Activated T-helper 17 cell treated with anti-CD3 and anti-CD28 coated beads, Interleukin-2, amount 50 U/mL, for 72 hours (primary cell): ENCODE measurements at places on chromosomes 16 and 17. TPM values are rescaled to one million over a fixed set of nuclear protein-coding genes. Genes with fewer than 3 reads are reported as not detected.

- no peak for ATAC-seq
Measured at GRCh38 chr16:4295581-4295980, 20.3 kb upstream of the GLIS2 start.

GRCh38 chr16:31734265-31734664 lies 139.3 kb upstream of the ZNF267 start:
- ATAC-seq: no peak

DNA sequence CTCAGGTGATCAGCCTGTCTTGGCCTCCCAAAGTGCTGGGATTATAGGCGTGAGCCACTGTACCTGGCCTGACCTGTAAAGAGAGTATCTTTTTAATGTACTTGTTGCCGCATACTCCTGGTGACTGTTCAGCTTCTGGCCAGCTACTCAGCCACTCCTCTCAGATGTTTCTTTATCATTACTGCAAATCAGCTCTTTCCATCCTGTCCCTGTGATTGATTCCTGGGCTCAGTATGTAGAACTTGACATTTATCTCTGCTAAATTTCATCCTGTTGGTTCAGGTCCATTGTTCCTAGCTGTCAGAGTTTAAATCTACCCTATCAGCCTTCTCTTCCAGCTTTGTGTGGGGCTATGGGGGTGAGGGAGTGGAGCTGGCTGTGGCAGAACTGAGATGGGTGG lies 211.5 kb upstream of the ASIC2 start:
- no peak for ATAC-seq

- no peak for ATAC-seq
Measured at GRCh38 chr16:64983963-64984362, 137.9 kb downstream of the CDH11 start.

DNA sequence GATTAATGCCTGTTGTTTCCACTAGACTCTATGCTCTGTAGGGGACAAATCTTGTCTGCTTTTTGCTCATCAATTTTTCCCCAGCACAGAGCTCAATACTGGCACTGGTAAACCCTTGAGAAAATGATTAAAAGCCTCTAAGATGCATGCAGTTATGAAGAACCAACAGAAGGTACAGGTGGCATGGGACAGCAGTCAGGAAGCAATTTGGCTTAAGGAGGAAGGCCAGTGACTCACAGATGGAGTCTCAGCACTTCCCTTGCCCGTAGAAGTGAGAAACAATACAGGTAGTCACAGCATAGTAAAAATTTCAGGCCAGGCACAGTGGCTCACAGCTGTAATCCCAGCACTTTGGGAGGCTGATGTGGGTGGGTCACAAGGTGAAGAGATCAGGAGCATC lies 504.7 kb upstream of the RBFOX1 start:
- ATAC-seq: no peak

DNA sequence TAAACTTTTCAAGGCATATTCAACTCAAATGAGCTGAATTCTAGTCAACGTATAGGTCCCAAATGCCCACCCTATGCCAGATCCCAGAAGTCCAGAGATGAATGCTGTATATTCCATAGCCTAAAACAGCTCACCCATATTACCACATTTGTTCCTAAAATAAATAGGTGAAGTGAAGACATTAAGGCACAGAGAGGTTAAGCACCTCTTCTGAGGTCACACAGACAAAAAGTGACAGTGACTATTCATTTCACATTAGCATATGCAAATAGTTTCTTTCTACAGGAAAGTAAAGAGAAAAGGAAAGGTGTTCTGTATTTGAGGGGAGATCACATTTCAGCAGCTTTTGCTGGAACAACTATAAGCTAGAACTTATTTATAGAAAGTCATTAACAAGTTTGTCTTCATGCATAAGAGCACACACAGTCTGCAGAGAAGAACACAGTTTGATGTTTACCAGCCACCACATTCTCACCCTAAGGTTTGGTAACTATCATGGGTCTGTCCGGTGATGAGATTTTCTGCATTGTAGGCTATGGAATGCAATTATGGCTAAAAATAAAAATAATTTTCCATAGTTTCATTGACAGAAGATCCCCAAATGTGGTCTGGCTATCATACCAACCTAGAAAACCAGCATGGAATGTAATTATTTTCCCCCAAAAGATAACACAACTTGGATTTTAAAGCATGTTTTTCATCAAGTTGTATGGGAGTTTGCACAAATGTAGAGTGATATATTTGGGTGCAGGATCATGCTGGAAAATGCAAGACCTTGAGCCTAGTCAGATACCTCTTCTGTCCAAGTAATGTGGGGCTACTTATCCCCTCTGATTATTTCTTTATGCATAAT lies 402.1 kb downstream of the UTP18 start:
- ATAC-seq: no peak

GRCh38 chr16:27929818-27930217 lies 133.7 kb downstream of the GSG1L start:
- no peak for ATAC-seq

DNA sequence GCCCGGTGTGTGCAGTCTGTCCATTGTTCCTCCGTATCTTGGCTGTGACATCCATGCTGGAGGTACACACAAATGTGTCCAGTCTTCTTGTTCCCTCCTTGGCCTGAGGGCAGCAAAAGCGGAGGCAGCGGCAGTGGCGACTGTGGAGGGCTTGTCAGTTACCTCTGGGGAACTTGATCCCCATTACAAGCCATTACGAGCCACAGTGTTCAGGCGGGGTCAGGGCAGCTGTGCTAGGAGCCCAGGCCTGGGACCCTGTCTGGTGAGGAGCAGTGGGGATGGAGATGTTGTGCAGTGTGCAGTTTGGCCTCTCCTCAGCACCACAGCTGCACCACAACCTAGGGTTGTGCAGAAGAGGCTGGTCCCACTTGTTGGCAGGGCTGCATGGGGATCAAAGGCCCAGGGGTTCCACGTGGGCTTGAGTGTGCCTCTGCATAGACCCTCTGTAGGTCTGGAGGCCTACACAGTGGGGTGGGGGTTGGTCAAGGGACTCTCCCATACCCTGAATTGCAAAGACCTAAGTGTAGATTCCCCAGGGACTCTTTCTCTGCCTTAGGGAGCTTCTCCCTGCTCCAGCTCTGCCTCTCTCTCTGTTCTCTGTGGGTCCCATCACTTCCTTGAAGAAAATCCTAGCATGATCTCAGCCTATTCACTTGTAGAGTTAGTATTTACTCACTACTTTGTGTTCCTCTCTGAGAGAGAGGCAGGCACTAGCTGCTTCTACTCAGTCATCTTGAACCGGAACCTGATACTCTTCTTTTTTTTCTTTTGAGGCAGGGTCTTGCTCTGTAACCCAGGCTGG lies 58.8 kb downstream of the SLFN11 start:
- ATAC-seq: no peak

DNA sequence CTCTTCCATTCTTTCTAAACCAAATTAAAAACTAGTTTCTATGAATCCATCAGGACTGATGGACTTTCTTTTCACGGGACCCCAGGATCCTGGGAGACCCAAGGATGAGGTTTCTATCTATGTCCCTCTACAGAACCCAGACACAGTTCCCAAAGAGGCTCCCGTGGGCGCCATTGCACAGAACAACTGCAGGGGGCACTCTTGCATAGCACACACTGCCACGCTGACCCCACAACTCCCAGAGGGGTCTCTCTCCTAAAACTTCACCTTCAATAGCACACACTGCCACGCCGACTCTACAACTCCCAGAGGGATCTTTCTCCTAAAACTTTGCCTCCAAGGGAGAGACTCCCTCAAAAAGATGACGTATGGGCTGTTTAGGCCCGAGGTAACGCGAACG lies 9.0 kb downstream of the ABR start:
- ATAC-seq: no peak

- no peak for ATAC-seq
Measured at GRCh38 chr17:284676-285355, 67.8 kb downstream of the RPH3AL start.

GRCh38 chr16:87963400-87963799 lies 12.2 kb downstream of the BANP start:
- ATAC-seq: peak; percentile 99

- no peak for ATAC-seq
Measured at GRCh38 chr17:62631936-62632924, 4.8 kb downstream of the MRC2 start.

DNA sequence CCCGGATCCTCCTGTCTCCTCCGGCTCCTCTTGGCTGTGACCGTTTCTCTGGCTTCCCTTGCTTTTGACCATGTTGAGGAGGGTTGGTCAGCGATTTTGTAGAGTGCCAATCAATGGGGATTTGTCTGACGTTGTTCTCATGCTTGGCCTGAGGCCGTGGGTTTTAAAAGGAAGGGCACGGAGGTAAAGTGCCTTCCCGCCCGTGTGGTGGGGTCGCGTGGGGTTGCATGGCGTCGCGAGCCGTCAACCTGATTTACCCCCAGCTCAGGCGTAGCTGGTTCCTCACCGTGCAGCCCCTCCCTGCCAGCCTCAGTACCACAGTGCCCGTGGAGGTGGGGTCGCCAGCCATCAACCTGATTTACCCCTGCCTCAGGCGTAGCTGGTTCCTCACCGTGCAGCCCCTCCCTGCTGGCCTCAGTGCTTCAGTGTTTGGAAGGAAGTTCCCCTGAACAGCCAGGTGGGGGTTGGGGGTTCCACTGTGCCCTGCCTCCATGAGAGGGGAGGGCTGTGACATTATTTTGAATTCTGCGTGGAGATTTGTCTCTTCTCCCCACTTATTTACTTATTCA lies 5.0 kb downstream of the TPSAB1 start:
- ATAC-seq: no peak

DNA sequence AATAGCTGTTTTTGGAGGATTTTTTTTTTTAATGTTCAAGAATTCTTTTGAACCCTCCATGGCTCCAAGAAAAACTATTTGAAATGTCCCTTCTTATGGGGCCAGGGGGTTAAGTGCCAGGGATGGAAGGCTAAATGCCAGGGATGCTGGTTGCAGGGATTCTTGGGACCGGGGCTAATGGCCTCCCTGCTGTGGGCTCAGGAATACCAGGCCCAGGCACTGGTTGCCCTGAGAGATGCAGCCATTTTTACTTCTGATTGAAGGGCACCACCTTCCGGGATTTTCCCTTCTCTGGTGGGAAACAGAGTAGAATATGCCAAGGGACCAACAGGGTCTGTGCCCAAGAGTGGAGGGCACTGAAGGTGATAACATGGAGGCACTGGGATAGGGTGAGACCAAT lies 10.9 kb upstream of the KAT7 start:
- ATAC-seq: no peak

DNA sequence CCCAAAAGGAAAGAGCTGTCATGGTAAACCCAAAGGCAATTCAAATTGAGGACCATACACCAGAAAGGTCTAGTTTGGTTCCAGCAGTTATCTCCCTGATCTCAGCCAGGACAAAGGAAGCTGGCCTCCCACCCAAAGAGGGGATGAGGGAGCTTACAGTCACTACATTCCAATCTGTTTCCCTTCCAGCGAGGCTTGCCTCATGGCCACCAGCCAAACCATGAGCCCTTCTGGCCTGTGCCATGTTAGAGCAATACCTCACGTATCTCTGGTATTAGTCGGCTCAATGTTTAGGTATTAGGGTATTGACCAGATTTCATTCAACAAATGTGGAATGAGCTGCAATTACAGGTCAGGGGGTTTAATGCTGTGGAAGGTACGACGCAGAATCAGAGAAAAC lies 8.4 kb downstream of the NDUFAB1 start:
- no peak for ATAC-seq

DNA sequence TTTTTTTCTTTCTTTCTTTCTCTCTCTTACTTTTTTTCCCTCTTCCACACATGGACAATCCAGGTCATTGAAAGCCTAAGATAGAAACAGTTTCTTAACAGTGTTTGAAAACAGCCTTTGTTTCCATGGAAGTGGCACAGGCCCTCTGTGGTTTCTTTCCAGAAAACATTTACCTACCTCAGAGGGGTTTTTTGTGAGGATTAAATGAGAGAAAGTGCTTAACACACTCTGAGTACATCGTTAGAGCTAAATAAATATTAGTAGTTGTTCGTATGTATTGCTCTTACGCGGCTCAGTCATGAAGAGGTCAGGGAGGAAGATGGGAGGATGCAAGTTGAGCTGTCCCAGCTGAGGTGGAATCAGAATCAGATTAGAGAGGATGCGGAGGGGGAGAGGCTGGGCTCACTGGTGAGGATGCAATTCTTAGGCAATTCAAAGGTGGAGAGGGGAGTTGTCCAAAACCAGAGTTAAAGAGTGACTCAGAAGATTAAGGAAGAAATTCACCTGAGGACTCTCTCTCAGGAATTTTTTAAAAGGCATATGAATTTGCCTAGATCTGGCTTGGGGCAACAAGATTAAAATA lies 345.4 kb downstream of the PMP22 start:
- ATAC-seq: no peak

- ATAC-seq: no peak
Measured at GRCh38 chr17:57608369-57609124, 136.6 kb downstream of the CCDC182 start.

DNA sequence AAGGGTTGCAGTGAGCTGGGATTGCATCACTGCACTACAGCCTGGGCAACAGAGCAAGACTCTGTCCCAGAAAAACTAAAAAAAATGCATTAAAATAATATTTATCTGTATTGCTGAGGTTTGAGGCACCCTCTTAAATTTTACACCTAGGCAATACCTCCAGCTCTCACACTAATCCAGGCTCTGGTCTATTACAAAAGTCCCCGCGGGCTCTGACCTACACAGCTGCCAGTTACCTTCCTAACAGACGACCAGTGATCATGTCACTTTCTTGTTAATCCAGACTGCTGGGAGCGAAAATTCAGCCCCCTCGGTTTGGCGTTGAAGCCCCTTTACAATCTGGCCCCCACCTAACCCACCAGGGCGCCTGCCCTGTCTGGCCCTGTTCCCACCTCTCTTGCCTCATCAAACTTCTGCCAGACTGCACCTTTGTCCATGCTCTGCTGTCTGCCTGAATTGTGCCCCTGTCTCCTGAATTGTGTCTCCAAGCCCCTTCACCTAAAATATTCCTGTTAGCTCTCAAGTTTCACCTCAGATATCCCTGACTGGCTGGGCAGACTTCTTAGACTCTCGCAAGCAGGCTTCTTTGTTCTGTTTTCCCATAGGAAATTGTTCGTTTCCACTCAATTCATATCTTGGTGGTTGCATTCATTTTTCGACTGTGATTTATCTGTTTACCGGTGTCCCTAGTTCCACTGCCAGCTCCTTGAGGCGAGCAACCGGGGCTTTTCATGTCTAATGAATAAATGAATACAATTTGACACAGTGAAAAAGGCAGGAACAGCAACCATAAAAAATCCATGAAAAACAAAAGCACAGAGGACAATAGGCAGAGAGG lies 65.9 kb downstream of the PITPNC1 start:
- no peak for ATAC-seq

CEMP1 gene
- total RNA-seq: not detected

KCNAB3 gene
- total RNA-seq: 8.6 TPM

TMEM97 gene
- 41.0 TPM for total RNA-seq

CA5A gene
- total RNA-seq: not detected

SLC35G6 gene
- total RNA-seq: not detected
